ENCODE measurements at places on chromosomes 7 and 10. TPM values are rescaled to one million over a fixed set of nuclear protein-coding genes. Genes with fewer than 3 reads are reported as not detected.
A peak's percentile ranks its signal among the peaks of the same experiment; 100 is the strongest.

DNA sequence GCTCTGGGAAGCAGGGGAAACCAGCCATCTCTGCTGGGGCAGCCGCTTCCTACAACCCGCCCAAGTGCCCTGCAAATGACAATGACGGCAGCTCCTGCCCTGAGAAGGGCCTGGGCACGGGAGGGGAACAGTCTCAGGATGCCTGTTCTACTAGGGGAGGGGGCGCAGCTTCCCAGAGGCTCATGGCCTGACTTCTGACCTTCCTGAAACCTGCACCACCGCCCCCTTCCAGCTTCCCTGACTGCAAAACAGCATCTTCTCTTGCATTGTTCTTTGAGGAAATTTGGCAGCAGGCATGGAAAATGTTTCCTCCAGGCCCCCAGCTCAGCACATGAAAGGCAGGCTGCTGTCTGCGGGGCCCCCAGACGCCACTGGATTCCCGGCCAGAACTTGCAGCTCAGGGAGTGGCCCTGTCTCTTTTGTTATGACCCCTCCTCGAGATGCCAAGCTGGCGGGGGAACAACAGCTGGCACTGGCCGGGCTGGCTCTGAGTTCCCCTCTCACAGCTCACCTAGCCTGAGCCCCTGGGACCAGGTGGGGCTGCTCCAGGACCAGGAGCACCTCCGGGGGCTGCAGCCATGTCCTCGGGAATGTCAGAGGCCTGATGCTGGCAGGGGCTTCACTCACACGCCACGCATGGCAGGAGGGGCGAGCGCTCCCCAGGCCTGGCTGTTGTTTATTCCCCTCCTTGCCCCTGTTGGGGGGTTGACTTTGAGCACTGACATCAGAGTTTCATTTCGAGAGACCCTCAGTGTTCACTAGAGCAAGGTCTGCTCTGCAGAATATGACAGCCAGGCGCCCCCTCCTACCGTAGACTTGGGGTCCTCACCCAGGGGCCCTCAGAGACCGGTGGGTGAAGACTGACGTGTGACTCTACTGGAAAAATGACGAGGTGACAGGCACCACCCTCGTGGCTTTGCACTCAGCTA, 62.7 kb downstream of the CALML3 start:
- H3K4me3 ChIP-seq, result no peak overlapping the region
- H3K27ac ChIP-seq, result no peak overlapping the region
- no peaks in the 10 kb centered on the region for H3K36me3 ChIP-seq
- peaks cover 5% of the 10 kb centered on the region for H3K27me3 ChIP-seq

Gene PPRC1
- 9.9 TPM for total RNA-seq

Gene MEOX2
- total RNA-seq, result 0.50 TPM

DNA sequence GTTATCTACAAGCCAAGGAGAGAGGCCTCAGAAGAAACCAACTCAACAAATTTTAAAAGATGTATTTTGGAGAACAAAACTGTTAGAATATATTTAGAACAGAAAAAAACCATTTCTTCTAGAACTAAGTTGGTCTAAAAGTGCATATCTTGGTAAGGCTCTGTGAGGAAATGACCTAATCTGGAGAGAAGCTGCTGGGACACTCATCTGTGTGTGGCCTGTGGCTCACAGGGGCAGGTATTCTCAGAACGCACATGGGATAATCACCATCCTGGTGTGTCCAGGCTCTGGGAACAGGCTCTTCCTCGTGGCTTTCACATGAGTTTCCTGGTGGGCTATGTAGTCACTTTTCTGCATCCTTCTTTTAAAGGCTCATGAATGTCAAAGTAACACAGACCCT, 38.1 kb upstream of the PRSS1 start:
- no peaks in the 10 kb centered on the region for H3K4me1 ChIP-seq
- H3K27me3 ChIP-seq, result peaks cover 2% of the 10 kb centered on the region
- H3K4me3 ChIP-seq, result no peak overlapping the region
- no peaks in the 10 kb centered on the region for H3K36me3 ChIP-seq

DNA sequence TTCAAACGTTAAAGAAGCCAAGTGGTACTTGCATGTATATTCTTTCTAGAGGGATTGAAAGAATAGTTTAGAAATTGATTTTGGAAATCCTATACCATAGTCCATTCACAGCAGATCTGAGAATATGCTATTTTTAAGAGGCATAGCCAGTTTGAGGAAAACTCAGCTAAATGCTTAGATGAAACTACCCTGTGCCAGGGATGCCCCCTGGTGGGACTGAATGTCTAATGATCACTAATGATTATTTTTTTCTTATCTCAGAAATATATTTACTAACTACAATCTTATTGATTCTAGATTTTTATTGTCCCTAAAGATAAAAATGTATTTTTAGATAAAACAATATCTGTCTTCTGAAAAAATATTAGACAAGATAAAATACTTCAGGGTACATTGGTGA, 844.9 kb upstream of the PHF14 start:
- DNase-seq, result peak; percentile 42
- H3K27me3 ChIP-seq, result no peaks in the 10 kb centered on the region
- no peak overlapping the region for H3K4me3 ChIP-seq
- no peaks in the 10 kb centered on the region for H3K36me3 ChIP-seq
- H3K27ac ChIP-seq, result no peak overlapping the region

GRCh38 chr7:52017802-52018679, 701.4 kb upstream of the COBL start:
- no peaks in the 10 kb centered on the region for H3K36me3 ChIP-seq
- H3K4me1 ChIP-seq, result no peaks in the 10 kb centered on the region
- H3K27me3 ChIP-seq, result no peaks in the 10 kb centered on the region
- no peak overlapping the region for H3K27ac ChIP-seq

Gene FZD8
- 0.77 TPM for total RNA-seq

Gene HMX2
- total RNA-seq, result not detected

DNA sequence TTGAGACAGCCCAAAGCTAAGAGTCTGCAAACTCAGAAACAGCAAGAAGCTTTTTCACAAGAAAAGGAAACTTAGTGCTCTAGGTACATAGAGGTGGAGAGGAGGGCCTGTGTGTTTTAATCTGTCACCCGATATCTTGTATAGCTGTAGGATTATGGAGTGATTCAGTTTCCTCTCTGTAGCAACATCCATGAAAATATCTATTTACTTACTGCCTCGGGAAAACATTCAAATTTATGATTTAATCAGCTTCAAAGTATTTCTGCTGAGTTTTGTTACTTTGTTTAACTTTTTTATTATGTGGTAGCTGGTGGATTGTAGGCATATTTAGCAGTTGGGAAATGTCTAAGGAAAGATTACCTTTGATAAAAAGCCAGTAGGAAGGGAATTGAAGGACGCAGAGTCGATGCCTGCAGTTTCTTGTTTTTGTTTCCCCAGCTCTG, 292.0 kb downstream of the CCDC3 start:
- peak overlapping the region; percentile 43 for H3K27ac ChIP-seq
- DNase-seq, result peak; percentile 25
- H3K36me3 ChIP-seq, result no peaks in the 10 kb centered on the region
- peaks cover 40% of the 10 kb centered on the region for H3K4me1 ChIP-seq

DNA sequence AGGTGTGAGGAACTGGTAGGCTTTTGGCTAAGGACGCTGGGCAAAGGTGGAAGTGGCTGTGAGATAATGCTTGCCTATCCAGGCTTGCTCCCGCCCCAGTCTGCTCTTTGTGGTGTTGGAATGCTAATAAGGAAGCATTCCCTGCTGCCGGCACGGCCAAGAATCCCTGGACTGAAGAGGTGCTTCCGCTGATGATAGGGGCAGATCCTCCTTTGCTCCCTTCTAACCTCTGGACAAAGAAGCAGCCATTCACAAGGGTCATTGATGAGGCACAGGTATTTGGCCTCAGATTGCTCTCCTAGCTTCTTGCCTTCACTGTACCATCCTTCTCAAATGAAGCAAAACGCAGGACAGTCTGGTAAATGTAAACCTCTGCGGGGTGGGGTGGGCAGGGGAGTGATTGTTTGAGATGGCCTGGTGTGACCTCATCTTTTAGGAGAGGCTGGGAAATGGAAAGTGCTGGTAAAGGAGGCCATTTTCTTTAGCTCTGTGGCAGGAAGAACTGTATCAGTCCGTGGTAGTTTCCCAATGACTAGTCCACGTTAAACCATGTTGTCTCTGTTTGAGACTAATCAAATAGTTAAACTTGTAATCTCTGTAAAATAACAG, 1.7 kb downstream of the PGAM1 start:
- H3K4me3 ChIP-seq, result peak overlapping the region; percentile 91
- no peaks in the 10 kb centered on the region for H3K27me3 ChIP-seq
- H3K36me3 ChIP-seq, result peaks cover 15% of the 10 kb centered on the region
- DNase-seq, result no peak
- H3K27ac ChIP-seq, result peak overlapping the region; percentile 76

- no peaks in the 10 kb centered on the region for H3K36me3 ChIP-seq
- peak overlapping the region; percentile 67 for H3K27ac ChIP-seq
- no peaks in the 10 kb centered on the region for H3K27me3 ChIP-seq
- peak; percentile 82 for DNase-seq
- peak overlapping the region; percentile 68 for H3K4me3 ChIP-seq
These were observed 34.1 kb downstream of the NET1 start for GRCh38 chr10:5446390-5446926.

- H3K4me3 ChIP-seq, result no peak overlapping the region
- no peaks in the 10 kb centered on the region for H3K4me1 ChIP-seq
- no peak for DNase-seq
These were observed 197.2 kb downstream of the CRPPA start for GRCh38 chr7:16223963-16224707.

- peaks cover 3% of the 10 kb centered on the region for H3K4me1 ChIP-seq
- H3K4me3 ChIP-seq, result no peak overlapping the region
- H3K27ac ChIP-seq, result no peak overlapping the region
- H3K27me3 ChIP-seq, result no peaks in the 10 kb centered on the region
- H3K36me3 ChIP-seq, result no peaks in the 10 kb centered on the region
- peak; percentile 45 for DNase-seq
These were observed 190.8 kb downstream of the GFRA1 start for GRCh38 chr10:116082206-116082605.

Measured in fibroblast of lung (primary cell).